ENCODE measurements at places on chromosomes 4 and X.

GRCh38 chr4:168028970-168029597 lies 63.3 kb upstream of the ANXA10 start:
- DNase-seq, result no peak

DNA sequence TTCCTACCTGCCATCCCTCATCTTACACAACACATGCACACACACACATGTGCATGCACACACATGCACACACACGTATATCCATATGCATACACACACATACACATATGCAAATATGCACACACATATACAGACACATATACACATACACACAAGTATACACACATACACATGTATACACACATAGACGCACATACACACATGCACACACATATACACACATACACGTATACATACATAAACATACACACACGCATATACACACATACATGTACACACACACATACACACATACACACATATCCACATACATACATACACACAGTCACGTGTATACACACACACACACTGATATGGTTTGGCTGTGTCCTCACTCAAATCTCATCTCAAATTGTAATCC lies 37.0 kb upstream of the AFAP1 start:
- no peak for DNase-seq

DNA sequence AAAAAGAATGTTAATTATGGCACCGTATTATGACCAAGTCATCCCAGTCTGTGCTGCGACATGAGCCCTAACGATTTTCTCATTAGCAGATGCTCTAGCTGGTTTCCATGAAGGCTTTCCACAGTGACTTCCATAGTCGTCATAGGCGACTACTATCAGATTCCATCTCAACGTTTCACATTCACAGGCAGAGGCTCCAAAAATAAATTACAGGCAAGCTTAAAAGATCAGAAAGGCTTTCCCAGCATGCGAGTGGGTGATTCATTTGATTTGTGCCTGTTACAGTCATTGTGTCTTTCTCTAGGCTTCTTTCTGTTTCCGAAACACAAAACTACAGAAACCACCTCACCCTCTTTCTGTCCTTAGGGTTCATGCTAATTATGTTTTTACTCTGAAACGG lies 43.2 kb downstream of the PALLD start:
- DNase-seq, result no peak

DNA sequence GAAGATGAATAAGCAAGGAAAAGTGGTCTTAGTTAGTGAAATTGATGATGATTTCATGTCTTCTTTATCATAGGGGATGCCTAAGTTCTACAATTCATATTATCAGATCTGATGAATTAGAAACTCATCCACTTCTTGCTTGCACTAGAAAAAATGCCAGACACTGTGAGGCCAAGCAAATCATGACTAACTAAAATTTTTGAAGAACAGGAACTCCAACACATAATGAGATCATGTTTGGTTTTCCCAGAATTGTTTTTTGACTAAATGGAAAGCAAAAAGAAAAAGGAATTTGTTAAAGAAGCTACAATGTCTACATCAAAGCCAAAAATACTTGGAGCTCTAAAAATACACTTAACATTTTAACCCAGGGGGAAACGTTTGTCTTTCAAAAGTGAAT lies 120.4 kb downstream of the ARSF start:
- no peak for DNase-seq

GRCh38 chr4:182872886-182873285 lies 44.3 kb downstream of the DCTD start:
- no peak for DNase-seq

DNA sequence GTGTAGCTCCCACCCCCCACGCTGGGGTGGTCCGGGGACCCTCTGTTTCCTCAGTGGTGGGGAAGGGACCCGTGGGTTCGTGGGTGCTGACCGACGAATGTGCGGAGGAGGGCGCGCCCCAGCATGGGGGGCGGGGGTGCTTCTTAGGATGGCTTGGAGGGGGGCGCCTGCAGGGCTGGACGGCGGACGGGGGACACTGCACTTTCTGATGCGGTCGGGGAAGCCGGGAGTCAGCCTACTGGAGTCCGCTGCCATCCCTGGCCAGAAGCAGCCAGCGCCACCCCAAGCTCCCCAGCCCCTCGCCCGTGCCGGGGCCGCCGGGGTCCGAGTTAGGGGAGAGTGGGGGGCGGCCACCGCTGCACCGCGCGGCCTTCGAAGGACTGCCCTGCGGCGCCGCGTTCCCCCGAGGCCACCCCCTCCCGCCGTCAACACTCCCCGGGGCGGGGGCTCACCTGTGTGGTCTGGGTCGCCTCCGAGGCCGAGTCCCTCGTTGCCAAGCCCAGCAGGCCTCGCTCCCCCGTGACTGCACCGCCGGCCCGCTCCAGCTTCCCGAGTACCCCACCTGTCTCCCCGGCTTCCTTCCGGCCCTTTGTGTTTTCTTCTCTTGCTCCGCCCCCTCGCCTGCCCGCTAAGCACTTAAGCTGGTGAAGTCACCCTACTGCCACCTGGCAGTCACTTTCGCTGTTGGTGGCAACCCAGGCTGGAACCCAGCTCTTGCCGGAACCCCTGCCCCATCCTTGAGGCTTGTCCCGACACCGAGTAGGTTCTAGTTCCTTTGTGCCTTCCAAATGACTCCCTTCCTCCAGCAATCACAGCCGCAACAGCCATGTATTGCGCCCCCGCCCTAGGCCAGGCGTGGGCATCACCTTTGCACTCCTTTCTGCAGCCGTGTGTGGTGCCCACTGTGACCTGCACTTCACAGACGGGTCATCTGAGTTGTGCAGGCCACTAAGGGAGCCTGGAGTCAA lies at the start of gene OCIAD2:
Gene OCIAD2, minus strand, starts transcription at position 569 of the 968 bp plus-strand sequence. CDS start 2,225 bp downstream, outside the sequence.
- peak; percentile 90 for DNase-seq
